NCI-H1105 (cell line): ENCODE measurements at places on chromosomes 7 and 10.

DNA sequence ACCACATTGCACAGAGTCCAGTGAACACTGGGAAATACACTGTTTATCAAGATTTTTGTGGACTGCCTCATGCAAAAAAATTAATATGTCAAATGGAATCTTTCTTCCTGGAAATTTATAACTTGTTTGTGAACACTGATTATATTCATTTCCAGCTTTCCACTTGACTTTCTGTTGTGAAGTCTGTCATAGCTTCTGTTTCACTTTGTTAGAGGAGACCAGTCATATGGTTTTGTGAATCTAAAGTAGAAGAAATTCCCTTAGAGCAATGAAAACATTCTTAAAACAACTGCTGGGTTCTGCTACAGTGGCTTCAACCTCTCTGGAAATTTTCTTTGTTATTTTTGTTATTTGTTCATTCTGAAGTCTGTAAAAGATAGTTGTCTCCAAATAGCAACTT is 349.5 kb upstream of the NFE2L3 start:
- DNase-seq, result no peak

- DNase-seq, result no peak
These were observed 4.1 kb downstream of the TAF6 start for GRCh38 chr7:100115026-100115425.

GRCh38 chr7:133678137-133678814 is 425.4 kb downstream of the EXOC4 start:
- no peak for DNase-seq

DNA sequence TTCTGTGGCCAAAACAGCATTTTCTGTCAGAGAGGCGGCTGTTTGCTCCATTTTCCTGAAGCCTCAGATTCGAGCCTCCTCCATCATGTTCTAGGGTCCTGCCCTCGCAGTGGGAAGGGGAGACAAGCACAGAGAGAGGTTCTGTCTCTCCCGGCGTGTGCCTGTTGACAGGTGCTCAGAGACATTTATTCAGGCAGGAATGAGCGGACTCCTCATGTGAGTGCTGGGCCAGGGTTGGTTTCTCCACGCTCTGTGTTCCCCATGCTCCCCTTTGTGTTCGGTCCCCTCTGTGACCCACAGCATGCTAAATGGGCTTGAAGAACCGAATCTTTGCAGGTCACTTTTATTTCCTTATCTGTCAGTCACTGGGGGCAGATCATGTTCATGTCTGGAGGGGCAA is 374.6 kb downstream of the GLRX3 start:
- no peak for DNase-seq

DNA sequence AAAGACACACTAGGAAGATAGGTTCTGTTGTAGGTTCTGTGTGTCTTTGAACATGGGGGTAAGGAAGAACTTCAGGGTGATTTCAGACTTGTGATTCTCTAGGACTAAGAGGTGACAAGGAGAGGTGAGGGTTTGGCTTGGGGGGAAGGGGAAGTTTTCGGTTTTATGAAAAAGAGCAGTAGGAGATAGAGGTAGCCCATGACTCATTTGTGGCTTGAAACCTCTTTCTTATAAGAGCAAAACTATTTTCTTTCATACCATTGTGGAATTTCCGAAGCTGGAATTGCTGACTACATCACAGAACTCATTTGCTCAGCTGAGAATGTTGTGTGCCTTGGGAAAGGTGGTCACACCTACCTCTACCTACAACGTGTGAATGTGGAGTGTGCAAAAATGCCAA is 39.6 kb upstream of the IKZF1 start:
- no peak for DNase-seq
